Thoracic aorta endothelial cell (primary cell): ENCODE measurements at places on chromosomes 4 and X. TPM values are rescaled to one million over a fixed set of nuclear protein-coding genes. Genes with fewer than 3 reads are reported as not detected.

The CPE gene
- total RNA-seq: 2.1 and 8.7 TPM in 2 replicates

The BMPR1B gene
- total RNA-seq: 0.29 and 0.66 TPM in 2 replicates

The MTCP1 gene
- total RNA-seq: 2.3 and 3.6 TPM in 2 replicates

The HMX1 gene
- total RNA-seq: not detected in 2 replicates

The NXF2B gene
- not detected in 2 replicates for total RNA-seq

The SSX1 gene
- total RNA-seq: not detected in 2 replicates

The PAK3 gene
- total RNA-seq: 0.13 and 1.1 TPM in 2 replicates

The DSPP gene
- not detected in 2 replicates for total RNA-seq

The SSX3 gene
- total RNA-seq: not detected in 2 replicates

The NUP62CL gene
- 0.40 and 1.1 TPM in 2 replicates for total RNA-seq

The CYLC1 gene
- total RNA-seq: not detected in 2 replicates

The IL15 gene
- 1.9 and 2.7 TPM in 2 replicates for total RNA-seq

The UGT2B17 gene
- total RNA-seq: not detected in 2 replicates

The SPANXD gene
- total RNA-seq: not detected in 2 replicates

The F8A2 gene
- total RNA-seq: not detected in 2 replicates

The C4orf54 gene
- total RNA-seq: not detected in 2 replicates

The CXorf51B gene
- total RNA-seq: not detected in 2 replicates

The CENPI gene
- total RNA-seq: 46.0 and 66.6 TPM in 2 replicates

The GPAT3 gene
- total RNA-seq: 8.5 and 24.8 TPM in 2 replicates

The TMPRSS11F gene
- total RNA-seq: not detected in 2 replicates

The TMEM150C gene
- total RNA-seq: 3.1 and 3.3 TPM in 2 replicates

The SETD7 gene
- total RNA-seq: 83.9 and 85.1 TPM in 2 replicates

The EDNRA gene
- total RNA-seq: not detected in 2 replicates

The PCDH19 gene
- 1.1 and 1.6 TPM in 2 replicates for total RNA-seq

The ETDA gene
- total RNA-seq: not detected in 2 replicates

The NR3C2 gene
- total RNA-seq: 20.1 and 33.7 TPM in 2 replicates

The CENPVL1 gene
- not detected in 2 replicates for total RNA-seq

The WDR44 gene
- 33.2 and 33.5 TPM in 2 replicates for total RNA-seq

The TMEM255A gene
- total RNA-seq: not detected in 2 replicates

The ERVMER34-1 gene
- total RNA-seq: not detected in 2 replicates

The PF4V1 gene
- total RNA-seq: 0.80 TPM in 1 of 2 replicates, not detected in the other

The JCHAIN gene
- total RNA-seq: not detected in 2 replicates
